ENCODE measurements at places on chromosomes 7 and 10.
A peak's percentile ranks its signal among the peaks of the same experiment; 100 is the strongest.

DNA sequence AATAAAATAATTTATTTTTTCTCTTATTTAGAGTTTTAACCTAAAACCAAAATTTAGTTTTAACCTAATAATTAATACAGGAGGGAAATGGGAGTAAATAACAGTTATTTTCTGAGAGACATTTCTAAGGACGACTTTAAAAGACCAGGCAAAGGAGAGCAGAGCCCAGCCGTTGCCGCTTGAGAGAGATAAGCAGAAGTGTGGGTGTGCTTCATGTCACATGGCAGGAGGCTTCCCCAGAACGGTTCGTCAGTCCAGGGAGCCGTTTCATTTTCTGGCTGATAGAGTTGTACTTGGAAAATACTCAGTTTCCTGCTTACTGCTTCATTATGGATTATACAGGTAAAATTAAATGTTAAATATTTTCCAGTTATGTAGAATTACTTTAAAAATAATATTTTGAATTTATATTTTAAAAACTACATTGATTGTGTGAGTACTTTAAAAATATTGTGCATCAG is 61.4 kb downstream of the ST7 start:
- DNase-seq: peak; percentile 11

GRCh38 chr7:148336411-148336810 is 254.2 kb upstream of the C7orf33 start:
- DNase-seq: no peak

DNA sequence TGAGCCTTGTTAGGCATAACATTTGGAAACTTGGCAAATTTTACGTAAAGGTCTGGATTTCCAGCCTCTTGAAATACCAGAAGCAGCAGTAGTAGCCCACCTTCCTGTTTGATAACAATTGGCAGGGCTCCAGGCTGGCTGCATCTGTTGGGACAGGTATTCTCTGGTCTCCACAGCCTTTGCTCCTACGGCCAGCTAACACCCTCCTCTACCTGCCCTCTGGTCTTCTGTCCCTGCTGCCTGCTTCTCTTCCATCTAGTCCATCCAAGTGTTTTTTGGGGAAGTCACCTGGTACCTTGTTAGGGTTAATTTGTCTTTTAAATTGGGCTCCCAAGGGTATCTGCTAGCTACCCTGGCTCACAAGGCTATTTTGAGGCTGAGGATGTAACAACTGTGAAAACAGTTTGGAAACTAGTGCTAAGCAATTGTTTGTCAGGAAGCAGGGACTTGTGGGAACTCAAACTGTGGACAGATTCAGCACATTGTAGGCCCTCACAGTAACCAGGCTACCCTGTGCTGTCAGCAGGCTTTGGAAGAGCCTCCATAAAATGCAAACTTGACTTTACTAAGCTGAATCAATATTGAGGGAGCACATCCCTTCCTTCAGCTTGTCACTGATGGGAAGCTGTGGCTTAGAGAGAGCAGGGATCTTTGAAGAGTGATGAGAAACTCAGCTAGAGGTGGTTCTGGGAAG is 8.5 kb downstream of the RPS24 start:
- no peak for DNase-seq

- no peak for DNase-seq
Measured at GRCh38 chr7:25408012-25408687, 179.9 kb upstream of the NPVF start.

DNA sequence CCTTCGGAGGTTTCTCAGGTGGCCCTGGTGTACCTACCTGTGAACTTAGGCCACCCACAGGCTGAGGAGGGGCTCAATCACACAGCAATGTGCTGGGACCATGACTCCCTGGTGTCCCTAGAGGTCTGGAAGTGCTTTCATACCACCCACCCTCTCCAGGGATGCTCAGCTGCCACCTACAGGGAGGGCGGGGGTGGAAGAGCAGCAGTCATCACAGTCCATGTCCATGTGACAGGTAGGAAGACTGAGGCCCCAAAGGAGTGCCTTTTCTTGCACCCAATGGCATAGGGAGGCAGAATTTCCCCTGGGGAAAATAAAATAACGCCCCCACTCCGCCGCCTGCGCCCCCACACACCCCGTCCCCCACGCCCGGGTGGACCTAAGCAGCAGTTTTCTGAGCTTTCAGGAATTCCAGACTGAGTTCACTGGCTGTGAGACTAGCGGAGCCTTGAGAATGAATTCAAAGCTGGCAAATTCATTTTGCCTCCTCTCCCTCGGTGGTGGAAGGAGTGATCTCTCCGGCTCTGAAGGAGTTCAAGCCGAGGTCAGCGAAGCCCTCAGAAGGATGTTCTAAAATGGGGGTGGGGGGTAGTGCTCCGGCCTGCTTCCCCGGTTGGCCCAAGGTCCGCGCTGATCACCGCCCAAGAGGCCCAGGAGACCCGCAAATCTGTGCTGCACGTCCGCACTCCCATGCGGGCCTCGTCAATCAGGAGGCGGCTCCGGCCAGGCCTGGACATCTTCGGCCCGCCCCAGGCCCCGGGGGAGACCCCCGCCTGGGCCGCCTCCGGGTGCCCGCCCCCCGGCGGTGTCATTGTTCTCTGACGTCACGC is 2.1 kb upstream of the ZMIZ1 start:
- DNase-seq: peak; percentile 29

DNA sequence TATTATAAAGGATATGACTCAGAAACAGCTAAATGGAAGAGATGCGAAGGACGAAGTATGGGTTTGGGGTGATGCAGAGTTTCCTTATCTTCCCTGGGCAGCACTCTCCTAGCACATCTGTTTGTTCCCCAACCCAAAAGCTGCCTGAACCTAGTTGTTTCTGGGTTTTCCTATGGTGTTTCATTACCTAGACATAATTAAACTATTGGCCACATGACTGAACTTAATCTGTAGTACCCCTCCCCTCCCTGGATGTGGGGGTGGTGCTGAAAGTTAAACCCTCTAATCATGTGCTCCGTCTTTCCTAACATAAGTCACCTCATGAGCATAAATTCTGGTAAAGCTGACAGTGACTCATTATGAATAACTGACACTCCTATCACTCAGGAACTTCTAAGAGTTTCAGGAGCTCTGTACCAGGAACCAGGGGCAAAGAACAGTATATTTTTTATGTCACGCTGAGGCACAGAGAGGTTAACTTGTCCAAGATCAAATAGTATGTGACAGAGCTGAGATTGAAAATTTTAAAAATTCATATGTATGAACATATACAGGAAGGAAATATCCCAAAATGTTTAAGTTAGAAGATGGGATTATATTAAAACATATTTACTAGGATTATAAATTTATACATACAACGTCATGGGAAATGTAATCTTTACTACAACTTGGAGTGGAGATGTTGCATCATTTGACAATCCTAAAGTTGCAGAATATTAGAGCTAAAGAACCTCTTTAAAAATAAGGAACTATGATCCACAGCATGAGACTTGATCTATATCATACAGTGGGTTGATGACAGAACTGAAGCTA is 4.8 kb downstream of the STRIP2 start:
- no peak for DNase-seq

- peak; percentile 58 for DNase-seq
Measured at GRCh38 chr7:151518105-151518946, 1.4 kb downstream of the RHEB start.

DNA sequence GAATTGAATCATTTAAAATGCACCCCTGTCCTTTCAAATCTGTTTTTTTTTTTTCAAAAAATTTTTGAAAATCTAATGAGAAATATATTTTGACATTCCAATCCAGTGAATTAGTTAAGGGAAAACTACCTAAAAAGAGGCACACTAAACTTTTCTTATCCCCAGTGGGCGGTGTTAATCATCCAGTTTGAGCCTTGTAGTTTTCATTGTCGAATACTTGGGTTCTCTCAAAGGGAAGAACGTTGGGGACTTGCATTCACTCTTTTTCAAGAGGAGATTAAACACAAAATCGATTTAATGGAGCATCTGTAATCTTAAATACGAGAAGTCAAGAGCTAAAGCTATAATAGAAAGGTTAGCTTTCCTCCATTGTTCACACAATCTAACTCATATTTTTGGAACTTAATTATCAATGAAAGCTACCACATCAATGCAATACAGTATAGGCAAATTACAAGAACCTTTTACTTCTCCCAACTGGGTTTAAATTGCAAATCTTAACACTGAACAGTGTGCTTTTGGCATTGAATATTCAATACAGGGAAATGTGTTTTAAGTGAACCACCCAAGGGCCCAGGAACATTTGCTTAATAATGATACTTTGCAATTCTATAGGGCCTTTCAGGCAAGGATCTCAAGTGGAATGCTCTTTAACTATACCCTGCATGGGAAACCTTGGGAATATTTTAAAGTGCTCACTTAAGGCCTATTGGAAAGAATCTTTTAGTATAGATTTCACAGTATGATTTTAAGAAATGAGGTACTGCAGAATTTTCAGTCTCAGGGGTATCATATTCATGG is 13.1 kb upstream of the SP8 start:
- no peak for DNase-seq

- peak; percentile 59 for DNase-seq
Measured at GRCh38 chr7:28020302-28020940, 160.2 kb downstream of the JAZF1 start.

DNA sequence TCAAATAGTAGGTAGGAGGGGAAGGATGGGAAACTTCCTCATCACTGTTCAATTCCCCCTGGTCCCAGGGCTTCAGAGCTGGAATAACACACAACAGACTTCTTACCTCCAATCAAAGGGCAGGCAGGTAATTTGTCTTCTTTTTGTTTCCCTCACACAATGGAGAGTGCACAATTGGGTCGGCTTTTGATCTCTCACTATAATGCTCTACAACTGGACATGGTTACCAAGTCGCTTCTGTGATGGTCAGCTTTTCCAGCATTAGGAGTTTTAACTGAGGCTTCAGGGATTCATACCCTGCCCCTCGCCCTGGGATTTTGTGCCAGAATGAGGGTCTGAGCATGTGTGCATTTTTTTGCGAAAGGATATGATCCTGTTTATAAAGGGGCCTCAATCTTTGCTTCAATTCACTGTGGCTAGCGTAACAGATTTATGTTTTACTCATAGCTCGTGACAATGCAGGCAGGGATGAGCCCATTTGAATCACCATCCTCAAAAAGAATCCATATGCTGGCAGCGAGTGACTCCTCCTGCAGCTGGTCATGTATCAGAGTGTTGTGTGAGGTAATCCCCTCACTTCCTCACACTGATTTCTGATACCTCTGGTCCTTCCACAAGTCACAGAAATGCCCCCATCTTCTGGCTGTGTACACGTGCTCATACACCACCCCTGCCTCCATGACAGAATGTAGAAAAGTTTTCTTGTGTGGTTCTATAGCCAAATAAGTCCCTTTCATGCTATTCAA is 189.6 kb downstream of the CTTNBP2 start:
- no peak for DNase-seq

- DNase-seq: no peak
Measured at GRCh38 chr7:79051915-79052314, 401.6 kb downstream of the MAGI2 start.

DNA sequence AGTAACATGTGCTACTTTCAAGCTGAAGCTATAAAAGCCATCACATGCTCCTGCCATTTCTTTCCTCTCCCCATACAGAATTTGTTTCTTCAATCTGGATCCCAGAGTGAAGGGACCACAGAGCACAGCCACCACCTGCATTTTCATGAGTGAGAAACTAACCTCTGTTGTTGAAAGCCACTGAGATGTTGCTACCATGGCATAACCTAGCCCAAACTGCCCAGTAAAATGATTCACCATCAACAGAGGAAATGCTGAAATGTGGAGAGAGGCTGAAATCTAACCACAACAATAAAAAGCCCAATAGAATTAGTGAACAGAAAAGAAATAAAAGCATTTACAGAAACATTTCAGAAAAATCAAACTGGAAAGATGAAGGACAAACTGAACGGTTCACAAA is 125.2 kb downstream of the AMPH start:
- DNase-seq: no peak

GRCh38 chr10:62705789-62706188 is 98.7 kb upstream of the ADO start:
- DNase-seq: no peak

DNA sequence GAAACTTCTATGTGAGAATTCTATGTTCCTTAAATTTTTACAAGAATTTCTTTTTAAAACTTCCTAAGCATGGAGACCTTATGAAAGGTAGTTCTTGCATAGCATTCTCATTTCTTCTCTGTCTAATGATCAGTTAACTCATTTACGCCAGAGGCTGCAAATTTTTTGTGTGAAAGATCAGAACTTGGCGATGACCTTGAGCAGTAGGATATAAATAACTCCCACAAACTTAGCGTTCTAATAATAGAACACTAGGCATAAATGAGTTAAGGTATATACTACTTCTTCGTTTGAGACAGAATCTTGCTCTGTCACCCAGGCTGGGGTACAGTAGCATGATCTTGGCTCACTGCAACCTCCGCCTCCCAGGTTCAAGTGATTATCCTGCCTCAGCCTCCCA is 13.7 kb downstream of the PILRA start:
- no peak for DNase-seq

DNA sequence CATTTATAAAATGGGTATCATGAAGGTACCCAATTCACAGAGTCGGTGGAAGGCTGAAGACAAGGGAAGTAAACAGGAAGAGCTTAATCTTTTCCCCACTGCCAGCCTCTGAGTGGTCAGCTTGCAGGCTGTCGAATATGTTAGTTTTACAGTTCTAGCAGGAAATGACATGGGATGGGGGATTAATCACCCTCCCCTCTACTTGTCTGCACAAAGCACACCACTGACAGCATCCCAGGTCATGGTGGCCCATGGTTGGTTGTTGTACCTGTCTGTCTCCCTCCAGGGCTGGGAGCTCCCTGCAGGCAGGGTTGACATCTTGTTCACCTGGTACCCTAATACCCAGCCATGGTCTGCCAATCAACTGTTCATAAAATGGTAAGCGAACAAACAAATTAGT is 55.6 kb downstream of the GRB10 start:
- DNase-seq: no peak

DNA sequence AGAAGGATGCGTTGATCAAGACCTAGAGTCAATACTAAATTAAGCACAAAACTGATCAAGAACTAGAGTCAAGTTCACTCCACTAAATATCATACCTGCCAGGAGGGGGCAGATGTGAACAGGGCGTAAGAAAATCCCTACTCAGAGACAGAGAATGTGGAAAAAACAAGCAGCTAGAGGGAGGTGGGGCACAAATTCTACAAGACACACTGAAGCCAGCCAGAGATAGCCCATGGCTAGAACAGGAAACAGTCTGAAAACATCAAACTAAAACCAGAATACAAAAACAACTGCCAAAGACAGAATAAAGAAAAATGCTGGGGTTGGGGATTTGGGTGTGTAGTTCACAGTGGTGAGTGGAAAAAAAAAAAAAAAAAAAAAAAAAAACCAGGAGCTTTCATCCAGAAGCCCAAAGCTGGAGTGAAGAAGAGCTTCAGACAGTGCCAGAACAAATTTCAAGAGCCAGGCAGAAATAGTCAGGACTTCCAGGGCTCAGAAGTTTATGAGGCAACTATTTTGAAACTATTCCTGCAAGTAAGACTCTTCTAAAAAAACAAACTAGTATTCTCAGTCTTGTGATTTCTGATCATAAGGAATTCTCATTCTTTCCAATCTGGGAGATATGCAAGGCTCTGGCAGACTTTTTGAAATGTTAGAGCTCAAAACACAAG is 118.3 kb downstream of the CCDC71L start:
- peak; percentile 38 for DNase-seq

Measured in CD4-positive, alpha-beta T cell treated with Interleukin-2 at 100 ng/mL for 4 hours (primary cell).